GM23248 (cell line): ENCODE measurements at places on chromosomes 12 and 14. TPM values are rescaled to one million over a fixed set of nuclear protein-coding genes. Genes with fewer than 3 reads are reported as not detected.

The SALL2 gene
- polyA plus RNA-seq, result 0.69 and 1.3 TPM in 2 replicates

The RIPK3 gene
- polyA plus RNA-seq, result 5.1 and 5.3 TPM in 2 replicates

GRCh38 chr12:92340441-92341064 is 194.9 kb upstream of the BTG1 start:
- DNase-seq, result no peak

DNA sequence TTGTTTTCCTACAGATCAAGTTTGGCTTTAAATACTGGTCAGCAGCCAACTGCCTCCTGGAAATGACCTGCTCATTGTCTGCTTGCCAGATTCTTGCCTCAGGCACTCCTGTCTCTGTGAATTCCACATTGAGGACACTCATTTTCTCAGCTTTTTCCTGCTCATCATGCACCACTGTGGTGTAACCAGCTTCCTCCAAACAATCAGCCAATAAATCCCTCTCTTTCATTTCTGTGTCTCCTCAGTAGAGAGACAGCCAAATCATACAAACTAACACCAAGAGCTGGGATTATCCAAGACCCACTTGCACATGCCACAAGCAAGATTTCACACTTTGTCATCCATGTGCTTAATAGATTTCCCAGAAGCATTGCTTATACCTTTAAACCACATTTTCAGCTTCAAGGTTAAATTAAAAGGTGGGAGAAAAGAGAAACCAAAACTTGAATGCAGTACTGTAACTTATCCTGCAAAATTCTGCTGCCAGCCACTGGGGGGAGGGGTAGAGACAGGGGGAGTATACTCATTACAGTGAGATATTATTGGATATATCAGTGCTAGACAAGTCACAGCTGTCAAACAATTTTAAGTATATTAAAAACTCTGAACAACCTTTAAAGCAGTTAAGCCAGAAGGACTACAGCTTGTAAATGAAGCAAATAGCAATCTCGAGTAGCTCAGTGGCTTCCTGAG is 105.0 kb downstream of the PPP2R5E start:
- DNase-seq, result peak; percentile 94
